ENCODE measurements at places on chromosomes 4 and X.

GRCh38 chr4:24443200-24443599 lies 141.2 kb downstream of the DHX15 start:
- DNase-seq = no peak

GRCh38 chr4:13921805-13922204 lies 294.3 kb upstream of the BOD1L1 start:
- DNase-seq = no peak

- no peak for DNase-seq
Measured at GRCh38 chr4:111475001-111475400, 670.3 kb upstream of the FAM241A start.

DNA sequence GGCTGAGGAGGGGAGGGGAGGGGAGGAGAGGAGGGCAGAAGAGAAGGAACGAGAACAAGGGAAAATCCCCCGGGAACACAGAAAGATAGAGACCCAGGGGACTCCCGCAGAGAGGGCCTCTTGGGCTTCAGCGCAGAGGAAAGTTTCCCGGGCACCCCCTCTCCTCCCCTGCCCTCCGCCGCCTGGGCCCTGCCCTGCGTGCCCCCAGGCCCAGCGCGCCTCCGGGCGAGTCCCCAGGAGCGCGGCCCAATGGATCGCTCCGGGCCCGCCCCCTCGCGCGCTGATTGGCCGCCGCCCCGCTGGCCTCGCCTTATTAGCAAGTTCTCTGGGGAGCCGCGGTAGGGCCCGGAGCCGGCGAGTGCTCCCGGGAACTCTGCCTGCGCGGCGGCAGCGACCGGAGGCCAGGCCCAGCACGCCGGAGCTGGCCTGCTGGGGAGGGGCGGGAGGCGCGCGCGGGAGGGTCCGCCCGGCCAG lies at the start of gene MSX1:
MSX1 (plus strand) TSS at position 341 of the 474 bp plus-strand sequence. CDS start 235 bp downstream, outside the sequence.
- no peak for DNase-seq

GRCh38 chr4:25981749-25982148 lies 67.7 kb downstream of the SMIM20 start:
- DNase-seq = no peak

GRCh38 chr4:39947417-39947816 lies 30.3 kb downstream of the PDS5A start:
- no peak for DNase-seq

DNA sequence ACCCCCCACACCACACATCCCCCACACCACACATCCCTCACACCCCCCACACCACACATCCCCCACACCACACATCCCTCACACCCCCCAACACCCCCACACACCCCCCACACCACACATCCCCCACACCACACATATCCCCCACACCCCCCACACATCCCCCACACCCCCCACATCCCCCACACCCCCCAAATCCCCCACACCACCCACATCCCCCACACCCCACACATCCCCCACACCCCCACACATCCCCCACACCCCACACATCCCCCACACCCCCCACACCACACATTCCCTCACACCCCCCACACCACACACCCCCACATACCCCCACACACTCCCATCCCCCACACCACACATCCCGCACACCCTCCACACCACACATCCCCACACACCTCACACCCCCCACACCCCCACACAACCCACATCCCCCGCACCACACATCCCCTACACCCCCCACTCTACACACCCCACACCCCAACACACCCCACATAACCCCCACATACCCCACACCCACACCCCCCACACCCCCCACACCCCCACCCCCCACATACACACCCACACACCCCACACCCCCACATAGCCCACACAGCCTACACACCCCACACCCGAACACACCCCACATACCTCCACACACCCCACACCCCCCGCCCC lies 172.9 kb downstream of the DCLK2 start:
- no peak for DNase-seq

DNA sequence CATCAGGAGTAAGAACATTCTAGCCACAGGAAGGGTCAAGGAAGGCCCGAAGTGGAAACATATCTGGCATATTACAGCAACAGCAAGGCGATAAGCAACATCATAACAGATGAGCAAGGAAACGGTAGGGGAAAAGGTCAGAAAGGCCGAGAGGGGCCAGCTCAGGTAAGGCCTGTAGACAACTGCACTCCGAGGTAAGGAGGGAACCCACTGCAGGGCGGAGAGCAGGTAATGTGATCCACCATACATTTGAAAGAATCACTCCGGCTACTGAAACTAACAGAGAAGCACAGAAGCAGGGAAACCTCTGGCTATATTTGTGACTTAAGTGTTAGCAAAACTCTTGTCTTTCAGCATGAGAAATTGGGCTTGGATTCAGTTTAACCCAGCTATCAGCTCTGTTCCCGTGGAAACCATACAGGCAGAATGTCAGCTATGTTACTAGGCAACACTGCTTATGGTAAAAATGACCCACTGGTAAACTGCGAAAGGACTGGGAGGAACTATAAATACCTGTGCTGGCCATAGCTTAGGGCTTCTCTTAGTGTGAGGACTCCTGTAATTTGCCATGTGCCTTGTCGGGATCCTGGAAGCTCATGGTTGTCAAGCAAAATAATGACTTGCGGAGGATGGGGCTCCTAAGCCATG lies 31.0 kb downstream of the FRYL start:
- DNase-seq = no peak

GRCh38 chrX:146363919-146364318 lies 445.7 kb upstream of the CXorf51B start:
- no peak for DNase-seq

GRCh38 chr4:83207497-83208101 lies 77.0 kb downstream of the COQ2 start:
- peak; percentile 31 for DNase-seq

- no peak for DNase-seq
Measured at GRCh38 chr4:108775921-108776320, 13.1 kb upstream of the ETNPPL start.

DNA sequence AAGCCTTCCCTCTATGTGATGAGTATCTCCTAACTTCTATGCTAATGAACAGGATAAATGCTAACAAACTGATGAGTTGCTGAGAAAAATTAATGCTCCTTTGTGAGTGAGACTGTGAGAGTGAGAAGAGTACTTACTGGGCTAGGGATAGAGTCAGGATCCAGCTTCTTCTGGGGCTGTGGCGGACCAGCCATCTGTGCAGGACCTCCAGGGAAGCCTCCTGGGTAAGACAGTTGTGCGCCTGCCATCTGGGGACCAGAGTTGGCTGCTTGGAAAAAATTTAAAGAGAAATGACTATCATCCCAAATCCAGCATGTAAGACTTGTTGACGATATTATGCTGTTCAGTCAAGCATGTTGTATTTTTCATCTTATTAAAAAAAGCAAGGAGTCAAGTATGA lies 21.0 kb downstream of the SEC24D start:
- DNase-seq = no peak

DNA sequence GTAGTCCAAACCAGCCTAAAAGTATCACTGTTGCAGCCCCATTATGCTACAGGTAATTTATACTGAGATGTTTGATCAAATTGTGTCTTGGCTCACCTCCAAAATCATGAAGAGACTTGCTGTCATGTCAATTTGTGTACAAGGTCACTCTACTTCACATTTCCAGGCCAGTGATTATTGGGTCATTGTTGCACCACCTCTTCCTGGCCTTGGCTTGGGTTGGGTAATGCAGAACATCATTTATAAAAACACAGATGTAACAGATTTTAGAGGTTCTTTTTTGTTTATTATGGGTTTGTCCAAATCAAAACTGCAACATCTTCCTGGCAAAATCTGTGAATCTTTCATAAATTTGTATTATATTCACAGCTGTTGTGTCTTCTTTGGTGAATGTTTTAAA lies 459.5 kb downstream of the ANKRD50 start:
- peak; percentile 18 for DNase-seq

DNA sequence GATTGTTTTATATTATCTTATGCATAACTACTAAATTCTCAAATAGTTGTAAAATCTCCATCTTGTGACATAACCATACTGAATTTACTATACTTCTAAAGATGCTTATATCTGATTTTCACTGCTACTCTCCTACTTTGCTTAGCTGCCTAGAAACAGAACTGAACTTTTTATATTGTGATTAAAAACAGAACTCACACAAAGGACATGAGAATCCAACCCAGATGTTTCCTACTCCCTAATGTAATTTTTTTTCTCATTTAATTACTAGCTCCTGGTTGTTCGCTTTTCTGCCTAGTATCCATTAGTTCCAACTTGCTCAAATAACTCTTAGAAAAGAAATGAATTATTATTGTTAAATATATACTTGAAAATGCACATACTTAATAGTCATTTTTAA lies 283.5 kb upstream of the ACTRT1 start:
- no peak for DNase-seq

DNA sequence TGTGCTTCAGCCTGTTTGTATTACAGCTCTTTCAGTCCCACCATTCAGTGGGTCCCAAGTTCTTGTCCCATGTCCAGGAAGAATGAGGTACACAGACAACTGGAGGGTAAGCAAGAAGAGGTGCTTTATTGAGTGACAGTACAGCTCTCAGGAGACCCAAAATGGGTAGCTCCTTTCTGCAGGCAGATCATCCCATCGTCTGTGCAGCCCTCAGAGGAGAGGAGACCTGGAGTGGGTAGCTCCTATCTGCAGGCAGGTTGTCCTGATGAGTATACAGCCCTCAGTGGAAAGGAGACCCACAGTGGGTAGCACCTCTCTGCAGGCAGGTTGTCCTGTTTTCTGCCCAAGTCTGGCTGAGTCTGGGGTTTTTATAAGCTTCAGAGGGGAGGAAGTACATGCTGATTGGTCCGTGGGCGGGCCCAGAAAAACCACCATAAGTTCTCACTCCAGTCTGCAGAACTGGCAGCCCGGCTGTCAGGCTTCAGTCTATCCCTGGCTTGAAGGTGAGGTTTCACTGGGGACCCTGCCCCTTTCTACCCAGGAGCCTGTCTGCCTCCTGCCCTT lies 18.0 kb downstream of the GRK4 start:
- no peak for DNase-seq

- DNase-seq = no peak
Measured at GRCh38 chr4:163858515-163858914, 364.0 kb downstream of the TMA16 start.

GRCh38 chr4:159363361-159363760 lies 260.5 kb downstream of the RAPGEF2 start:
- no peak for DNase-seq

- peak; percentile 31 for DNase-seq
Measured at GRCh38 chrX:10636337-10636736, 16.0 kb upstream of the MID1 start.

GRCh38 chrX:151773434-151773833 lies 38.9 kb downstream of the CNGA2 start:
- no peak for DNase-seq

DNA sequence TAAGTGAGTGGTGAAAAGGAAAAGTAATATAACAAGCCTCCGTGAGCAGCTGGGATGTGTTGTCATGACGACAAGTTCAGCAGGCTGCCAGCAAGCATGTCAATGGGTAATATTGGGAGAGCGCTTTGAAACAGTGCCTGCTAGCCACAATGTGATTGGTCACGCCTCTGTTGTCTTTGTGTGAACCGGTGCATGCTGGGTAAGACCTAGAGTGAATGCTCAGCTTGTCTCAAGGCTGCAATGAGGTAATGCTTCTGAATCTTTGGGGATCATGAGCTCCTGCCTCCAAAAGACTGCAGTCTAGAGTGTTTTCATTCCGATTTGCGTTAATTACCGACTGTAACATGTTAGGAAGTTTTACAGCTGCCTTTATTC lies 54.9 kb downstream of the STOX2 start:
- peak; percentile 46 for DNase-seq

- no peak for DNase-seq
Measured at GRCh38 chrX:49272421-49272820, 2.8 kb downstream of the PPP1R3F start.

- no peak for DNase-seq
Measured at GRCh38 chrX:71183341-71183740, 38.7 kb downstream of the NLGN3 start.

DNA sequence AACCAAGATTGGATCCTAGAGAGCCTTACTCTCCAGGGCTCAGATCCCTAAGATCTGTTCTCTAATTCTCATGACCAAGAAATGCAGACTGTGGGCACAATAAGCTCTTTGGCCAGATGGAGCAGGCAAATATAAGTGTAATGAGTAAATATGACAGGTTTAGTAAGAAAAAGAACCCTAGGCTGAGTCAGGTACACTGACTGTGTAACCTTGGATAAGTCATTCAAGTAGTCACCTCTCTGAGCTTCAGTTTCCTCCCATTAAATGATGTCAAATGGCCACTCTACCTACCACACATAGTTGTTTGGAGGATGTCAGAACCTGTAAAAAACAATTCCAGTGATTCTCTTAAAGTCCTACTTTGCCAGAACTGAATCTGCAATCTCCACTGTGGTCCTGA lies 8.3 kb upstream of the EDA start:
- DNase-seq = no peak

- no peak for DNase-seq
Measured at GRCh38 chr4:8039290-8039689, 99.6 kb upstream of the AFAP1 start.

- no peak for DNase-seq
Measured at GRCh38 chr4:113013751-113014150, 35.7 kb upstream of the ANK2 start.

DNA sequence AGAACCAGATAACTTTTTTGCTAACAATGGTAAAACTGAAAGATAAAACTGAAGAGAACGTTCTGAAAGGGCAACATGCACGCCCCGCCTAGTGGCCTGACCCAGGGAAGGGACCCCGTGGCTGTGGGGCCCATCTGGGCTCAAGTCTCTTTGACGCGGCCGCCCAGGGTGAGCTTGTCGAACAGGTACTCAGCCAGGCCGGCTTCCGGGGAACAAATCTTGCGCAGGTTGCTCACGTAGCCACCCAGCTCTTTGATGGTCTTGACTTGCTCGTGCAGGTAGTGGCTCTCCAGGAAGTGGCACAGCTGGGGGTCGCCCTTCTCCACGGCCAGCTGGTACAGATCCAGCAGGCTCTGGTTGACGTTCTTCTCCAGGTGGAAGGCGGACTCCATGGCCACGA lies 579 bp downstream of the FTHL17 start:
- DNase-seq = no peak

GRCh38 chr4:41709844-41710481 lies 38.6 kb downstream of the PHOX2B start:
- DNase-seq = no peak

GRCh38 chr4:15469402-15470127 lies at the start of gene CC2D2A:
Gene CC2D2A (plus strand): TSS chr4:15469882. CDS start chr4:15475933, 6,051 bp downstream.
- DNase-seq = no peak

DNA sequence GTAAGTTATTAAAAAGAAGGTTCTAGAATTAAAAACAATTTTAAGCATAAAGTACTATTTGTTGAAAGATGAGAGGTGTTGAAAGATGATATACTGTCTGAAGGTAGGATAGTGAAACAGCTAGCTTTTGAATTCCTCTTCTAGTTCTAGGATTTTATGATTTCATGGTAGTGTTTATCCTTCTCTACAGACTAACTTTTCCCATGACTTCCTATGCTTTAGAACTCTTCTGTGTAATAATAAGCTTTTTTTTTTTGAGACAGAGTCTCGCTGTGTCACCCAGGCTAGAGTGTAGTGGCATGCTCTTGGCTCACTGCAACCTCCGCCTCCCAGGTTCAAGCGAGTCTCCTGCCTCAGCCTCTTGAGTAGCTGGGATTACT lies 96.0 kb upstream of the NUDT6 start:
- DNase-seq = no peak
